ENCODE measurements at places on chromosomes 5 and 9. TPM values are rescaled to one million over a fixed set of nuclear protein-coding genes. Genes with fewer than 3 reads are reported as not detected.

DNA sequence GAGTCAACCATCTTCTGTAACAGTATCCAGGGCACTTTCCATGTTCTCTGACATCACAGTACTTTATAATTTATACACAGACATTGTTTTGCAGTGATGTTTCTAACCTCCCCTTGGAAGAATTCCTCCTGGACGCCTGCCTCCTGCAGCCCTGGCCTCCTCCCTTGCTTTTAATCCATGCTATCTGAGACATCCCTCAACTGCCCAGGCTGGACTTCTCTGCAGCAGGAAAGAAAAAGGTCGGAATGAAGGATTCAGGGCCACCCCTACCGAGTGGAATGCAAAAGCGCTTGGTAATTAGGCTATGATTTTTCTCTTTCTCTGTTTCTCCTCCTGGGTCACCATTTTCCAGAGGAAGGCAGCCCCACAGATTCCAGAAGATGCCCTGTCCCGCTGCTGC is 47.0 kb upstream of the SHC3 start:
- no peak for DNase-seq

DNA sequence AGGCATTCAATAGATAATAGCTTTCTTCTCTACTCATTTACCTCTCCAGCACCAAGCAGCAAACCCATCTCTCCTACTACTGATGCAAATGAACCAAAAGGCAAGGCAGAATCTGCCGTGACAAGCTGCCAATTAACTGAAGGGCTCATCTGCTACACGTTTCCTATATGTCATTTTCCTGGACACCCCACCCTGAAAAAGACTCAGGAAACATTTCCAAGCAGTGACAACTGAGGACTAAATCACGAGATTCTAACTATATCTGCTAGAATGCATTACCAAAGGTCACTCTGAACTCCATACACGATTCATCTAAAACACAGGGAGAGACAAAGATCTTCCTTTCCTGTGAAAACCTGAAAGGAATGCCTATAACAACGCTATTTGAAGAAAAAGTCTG is 12.9 kb downstream of the PLPP1 start:
- no peak for DNase-seq

DNA sequence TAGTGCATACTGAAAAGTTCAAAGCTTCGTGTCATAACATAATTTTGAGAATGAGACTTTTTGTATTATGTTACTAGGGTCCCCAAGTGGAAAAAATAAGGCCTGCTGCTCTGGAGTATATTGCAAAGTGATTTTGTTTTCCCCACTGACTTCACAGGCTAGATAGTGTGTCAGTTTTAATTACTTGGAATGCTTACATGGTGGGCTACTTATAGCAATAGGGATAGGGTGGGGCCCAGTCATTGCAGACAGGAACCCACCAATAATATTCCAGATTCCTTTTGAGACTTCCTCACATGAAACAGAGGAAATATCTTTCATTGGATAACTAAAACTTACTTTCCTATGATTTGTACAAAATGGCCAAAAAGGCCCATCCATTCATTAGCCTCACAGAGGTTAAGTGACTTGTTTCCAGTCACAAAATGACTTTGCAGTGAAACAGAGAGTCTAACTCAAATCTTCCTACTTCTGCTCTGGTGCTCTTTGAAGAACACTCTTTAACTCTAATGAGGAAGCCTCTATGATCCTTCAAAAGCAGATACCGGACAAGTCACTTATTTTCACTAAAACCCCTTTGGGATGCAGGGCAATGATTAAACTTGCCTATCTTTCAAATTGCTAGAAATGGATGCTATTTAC is 16.2 kb upstream of the MEF2C start:
- no peak for DNase-seq

- no peak for DNase-seq
Observed at GRCh38 chr5:150492621-150493020, 15.3 kb upstream of the NDST1 start.

DNA sequence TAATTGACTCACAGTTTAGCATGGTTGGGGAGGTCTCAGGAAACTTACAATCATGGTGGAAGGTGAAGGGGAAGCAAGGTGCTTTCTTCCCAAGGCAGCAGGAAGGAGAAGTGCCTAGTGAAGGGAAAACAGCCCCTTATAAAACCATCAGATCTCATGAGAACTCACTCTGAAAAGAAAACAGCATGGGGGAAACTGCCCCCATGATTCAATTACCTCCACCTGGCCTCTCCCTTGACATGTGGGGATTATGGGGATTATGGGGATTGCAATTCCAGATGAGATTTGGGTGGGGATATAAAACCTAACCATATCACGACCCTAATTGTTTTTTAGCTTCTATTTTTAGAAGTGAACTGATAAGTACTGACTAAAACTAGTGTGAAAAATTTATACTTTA is 1377.5 kb upstream of the DMAC1 start:
- no peak for DNase-seq

- no peak for DNase-seq
Observed at GRCh38 chr9:134918646-134919045, 934 bp upstream of the FCN1 start.

GRCh38 chr5:39441838-39442237 is 17.1 kb upstream of the DAB2 start:
- DNase-seq: no peak

Gene CTSV
- 59.1 TPM for total RNA-seq

Gene GLRA1
- total RNA-seq: not detected

Gene MAMDC2
- total RNA-seq: 13.7 TPM

Gene CCDC69
- total RNA-seq: 5.3 TPM
